ENCODE measurements at places on chromosomes 13 and 19. TPM values are rescaled to one million over a fixed set of nuclear protein-coding genes. Genes with fewer than 3 reads are reported as not detected.

DNA sequence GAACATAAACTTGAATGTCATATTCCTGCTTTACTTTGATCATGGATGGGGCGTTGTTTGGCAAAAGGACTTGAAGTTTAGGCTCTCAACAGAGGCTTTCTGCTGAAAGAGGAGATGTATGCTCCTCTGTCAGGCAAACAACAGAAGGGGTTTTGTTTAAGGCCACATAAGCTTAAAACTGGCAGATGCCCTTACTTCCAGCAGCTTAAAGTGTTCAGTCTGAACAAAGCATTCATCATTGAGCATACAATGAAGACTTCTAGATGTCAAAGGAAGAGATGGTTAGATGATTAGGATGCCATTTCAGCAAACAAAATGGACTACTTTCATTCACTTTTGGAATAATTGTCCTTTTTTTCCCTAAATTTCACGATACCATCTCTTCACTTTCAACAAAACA is 484.5 kb downstream of the SLITRK6 start:
- H3K4me3 ChIP-seq, result no peak overlapping the region
- H3K27me3 ChIP-seq, result no peaks in the 10 kb centered on the region
- no peak overlapping the region for H3K27ac ChIP-seq
- no peak for DNase-seq
- no peaks in the 10 kb centered on the region for H3K36me3 ChIP-seq

DNA sequence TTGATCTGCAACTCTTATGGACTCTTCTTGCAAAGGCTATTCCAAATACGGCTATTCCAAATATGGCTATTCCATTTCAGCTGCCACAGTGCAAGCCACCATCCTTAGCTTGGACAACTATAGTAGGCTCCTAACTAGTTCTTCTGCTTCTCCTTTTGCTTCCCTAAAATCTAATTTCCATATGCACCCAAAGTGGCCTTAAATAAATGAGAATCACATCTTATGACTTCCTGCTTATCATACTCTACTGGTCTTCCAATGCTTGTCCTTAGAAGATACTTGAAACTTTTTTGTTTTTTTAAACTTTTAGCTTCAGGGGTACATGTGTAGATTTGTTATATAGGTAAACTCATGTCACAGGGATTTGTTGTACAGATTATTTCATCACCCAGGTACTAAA is 4.9 kb downstream of the UCHL3 start:
- H3K27ac ChIP-seq, result no peak overlapping the region
- no peak overlapping the region for H3K4me3 ChIP-seq
- DNase-seq, result no peak
- H3K27me3 ChIP-seq, result no peaks in the 10 kb centered on the region
- H3K36me3 ChIP-seq, result no peaks in the 10 kb centered on the region

- no peak overlapping the region for H3K4me3 ChIP-seq
- H3K36me3 ChIP-seq, result no peaks in the 10 kb centered on the region
- H3K27ac ChIP-seq, result no peak overlapping the region
- no peaks in the 10 kb centered on the region for H3K27me3 ChIP-seq
- H3K4me1 ChIP-seq, result no peaks in the 10 kb centered on the region
- no peak for DNase-seq
Measured at GRCh38 chr13:103246581-103247200, 180.5 kb upstream of the SLC10A2 start.

DNA sequence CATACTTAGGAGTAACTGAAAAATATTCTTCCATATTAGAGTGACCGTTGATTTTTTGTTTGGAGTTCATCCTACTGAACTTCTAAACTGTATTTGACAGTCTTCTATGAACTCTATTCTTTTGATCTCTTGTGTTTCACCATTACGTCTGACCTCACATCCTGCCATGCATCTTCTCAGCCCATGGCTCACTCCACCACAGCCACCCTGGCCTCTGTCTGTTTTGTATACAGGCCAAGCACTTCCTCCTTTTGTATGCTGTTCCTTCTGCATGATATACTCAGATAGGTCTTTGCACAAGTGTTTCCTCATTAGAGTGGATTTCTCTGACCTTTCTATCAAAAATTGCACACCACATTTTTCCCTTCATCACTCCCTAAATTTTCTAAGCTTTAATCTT is 119.9 kb downstream of the MAB21L1 start:
- H3K27ac ChIP-seq, result no peak overlapping the region
- no peaks in the 10 kb centered on the region for H3K4me1 ChIP-seq
- H3K27me3 ChIP-seq, result no peaks in the 10 kb centered on the region
- H3K36me3 ChIP-seq, result no peaks in the 10 kb centered on the region
- DNase-seq, result no peak

Gene NCCRP1
- total RNA-seq, result not detected

Gene RNF126
- total RNA-seq, result 148 TPM
